ENCODE measurements at places on chromosomes 12 and 14.

DNA sequence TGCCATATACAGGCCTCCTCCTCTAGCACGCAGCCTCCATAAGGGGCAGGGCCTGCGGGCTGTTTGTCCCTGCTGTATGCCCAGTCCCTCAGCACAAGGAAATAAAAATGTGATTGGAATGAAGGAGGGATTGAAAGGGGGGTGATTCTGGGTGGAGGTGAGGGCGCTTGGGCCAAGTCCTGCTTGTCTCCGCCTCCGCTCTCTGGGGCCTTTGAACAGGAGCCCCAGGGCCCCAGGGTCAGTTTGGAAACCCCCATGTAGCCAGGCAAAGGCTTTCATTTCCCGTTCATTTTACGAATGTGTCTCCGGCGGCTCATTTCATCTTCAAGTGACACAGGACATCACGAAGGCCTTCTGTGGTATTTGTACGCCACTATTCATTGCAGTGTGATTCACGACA is 4.5 kb upstream of the CACNA2D4 start:
- no peak for DNase-seq

DNA sequence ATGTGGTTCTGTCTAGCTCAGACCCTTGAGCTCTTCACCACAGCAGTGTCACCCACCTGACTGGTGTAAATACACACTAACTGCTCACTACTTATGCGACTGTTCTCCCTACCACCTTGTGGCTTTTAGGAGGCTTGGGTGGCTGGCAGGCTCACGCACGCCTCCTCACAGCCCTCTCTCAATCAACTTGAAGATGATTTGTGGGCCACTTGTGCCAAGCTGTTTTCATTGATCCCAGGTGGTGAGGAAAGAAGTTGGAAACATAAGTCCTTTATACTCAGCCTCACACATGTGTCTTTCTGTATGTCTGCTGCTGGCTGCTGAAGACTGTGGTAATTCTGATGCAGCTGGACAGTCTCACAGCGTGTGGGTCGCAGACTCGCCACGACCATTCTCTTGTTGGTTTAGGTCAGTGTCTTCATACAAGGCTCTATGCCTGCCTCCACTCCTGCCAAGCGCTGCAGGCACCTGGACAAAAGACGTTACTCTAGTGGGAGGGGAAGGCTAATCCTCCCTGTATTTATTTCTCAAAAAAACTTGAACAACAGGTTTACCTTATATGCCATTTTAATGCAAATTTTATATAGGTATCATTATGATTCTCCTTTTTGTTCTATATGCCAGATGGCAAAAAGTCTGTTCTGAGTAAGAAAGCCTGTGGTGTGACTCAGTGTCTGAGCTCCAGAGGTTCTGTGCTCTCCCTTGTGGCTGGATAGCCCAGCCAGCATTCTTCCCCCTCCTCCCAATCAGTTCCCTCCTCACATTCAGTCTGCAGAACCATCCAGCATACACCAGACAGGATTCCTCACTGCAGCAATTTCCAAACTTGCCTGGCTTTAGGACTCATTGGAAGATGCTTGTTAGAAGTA is 115.6 kb downstream of the DIP2B start:
- DNase-seq = no peak

DNA sequence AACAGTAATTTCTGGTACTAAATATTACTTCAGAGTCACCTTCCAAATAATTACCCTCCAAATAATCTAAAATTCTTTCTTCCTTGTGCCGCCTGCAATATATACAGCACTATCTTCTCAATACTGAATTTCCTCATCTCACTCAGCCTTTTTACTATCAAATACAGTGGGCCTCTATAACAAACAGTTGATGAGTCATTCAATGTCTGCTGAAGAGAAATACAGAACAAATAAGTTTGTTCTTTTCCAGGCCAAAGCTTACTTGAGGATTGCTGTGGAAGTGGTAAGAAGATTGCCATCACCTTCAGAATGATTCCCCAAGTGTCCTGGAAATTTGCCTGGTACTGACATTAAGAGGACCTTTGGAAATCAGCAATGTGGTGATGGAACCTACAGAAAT is 218.2 kb upstream of the ARHGAP5 start:
- DNase-seq = no peak

DNA sequence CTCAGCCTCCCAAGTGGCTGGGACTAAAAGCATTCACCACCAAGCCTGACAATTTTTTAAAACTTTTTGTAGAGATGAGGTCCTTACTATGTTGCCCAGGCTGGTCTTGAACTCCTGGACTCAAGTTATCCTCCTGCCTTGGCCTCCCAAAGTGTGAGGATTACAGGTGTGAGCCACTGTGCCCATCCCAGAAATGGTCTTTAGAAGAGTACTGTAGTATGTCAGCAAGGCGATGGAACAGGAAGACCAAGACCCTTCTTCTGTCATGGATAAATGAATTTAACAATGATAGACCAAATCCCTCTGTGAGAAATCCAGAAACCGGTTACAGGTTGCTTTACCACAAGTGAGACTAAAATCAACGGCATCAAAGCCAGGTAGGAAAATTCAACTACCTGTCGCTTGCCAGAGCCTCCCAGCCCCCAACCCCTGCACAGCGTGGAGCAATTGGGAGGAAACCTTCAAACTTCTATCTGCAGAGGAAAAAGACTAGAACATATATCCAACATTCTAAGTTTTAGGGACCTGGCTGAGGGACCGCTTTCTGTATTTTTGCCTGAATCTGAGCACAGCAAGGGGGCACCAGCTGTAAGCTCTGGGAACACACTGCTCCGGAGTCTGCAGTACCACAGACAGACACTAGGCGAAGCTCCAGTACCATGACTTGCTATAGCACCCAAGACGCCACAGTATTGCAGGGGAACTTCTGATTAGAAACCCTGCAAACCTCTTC is 51.3 kb downstream of the CPSF6 start:
- DNase-seq = peak; percentile 40
